ENCODE measurements at places on chromosomes 6 and 20. TPM values are rescaled to one million over a fixed set of nuclear protein-coding genes. Genes with fewer than 3 reads are reported as not detected.

DNA sequence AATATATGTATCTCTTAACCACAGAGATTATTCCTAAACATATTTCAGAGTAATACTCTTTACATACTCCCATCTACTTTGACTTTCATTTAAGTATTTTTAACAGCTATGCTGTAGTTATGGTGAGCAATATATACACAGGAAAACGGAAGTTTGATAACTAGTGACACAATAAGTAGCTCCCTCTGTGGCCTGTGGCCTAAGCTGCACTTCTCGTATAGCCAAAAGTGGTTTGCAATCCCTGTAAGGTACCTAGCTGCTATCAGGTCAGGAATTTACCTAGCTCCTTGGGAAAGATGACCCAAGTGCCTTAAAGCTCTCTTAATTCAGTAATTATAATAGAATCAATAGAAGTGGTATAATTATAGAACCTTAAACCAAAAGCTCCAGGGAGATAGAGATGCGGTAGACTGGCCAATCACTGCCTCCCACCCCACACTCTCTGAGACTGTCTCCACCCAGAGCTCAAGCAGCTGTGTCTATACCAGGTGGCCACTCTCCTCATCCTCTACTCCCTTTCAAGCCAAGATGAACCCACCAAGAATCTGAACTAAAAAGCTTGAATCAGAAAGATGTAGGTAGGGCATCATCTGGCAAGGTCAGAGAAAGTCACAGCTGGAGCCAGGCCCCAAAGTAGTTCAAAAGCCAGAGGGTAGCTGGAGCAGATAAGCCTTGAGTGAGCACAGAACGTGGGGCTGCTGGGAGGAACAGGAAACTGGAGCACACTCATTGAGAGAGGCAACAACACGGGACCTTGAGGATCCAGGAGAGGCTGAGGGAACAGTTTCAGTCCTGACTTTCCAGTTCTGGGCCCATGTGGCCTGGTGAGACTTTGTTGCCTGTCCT lies 84.9 kb upstream of the ASF1A start:
- no peaks in the 10 kb centered on the region for H3K4me1 ChIP-seq
- DNase-seq, result no peak
- no peaks in the 10 kb centered on the region for H3K27me3 ChIP-seq
- no peaks in the 10 kb centered on the region for H3K36me3 ChIP-seq

- DNase-seq, result no peak
- H3K36me3 ChIP-seq, result no peaks in the 10 kb centered on the region
- H3K4me1 ChIP-seq, result no peaks in the 10 kb centered on the region
- H3K4me3 ChIP-seq, result no peak overlapping the region
- no peaks in the 10 kb centered on the region for H3K27me3 ChIP-seq
- H3K27ac ChIP-seq, result no peak overlapping the region
Observed at GRCh38 chr6:19753826-19754225, 83.3 kb upstream of the ID4 start.

DNA sequence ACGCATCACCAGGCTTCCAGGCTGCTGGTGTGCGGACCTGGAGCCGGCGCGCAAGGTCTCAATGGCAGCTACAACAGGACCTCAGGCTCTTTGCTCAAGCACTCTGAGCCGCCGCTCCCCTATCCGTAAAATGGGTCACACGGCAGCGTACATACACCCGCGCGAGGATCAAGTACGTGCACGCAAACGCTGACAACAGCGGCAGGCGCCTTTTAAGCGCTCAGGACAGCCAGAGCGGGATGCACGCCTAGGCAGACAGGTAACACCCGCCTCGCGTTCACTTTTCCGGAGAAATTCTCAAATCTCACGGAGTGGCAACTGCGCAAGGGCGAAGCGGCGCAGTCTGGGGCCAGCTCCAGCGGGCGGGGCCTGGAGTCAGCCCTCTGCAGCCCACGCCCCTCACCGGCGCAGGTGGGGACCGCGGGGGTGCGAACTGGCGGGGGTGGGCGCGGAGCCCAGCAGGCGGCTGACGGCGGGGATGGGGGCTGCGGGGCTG lies 535 bp downstream of the EXOC2 start:
- no peaks in the 10 kb centered on the region for H3K27me3 ChIP-seq
- H3K36me3 ChIP-seq, result no peaks in the 10 kb centered on the region
- peak overlapping the region; percentile 84 for H3K27ac ChIP-seq
- H3K4me3 ChIP-seq, result peak overlapping the region; percentile 85
- no peaks in the 10 kb centered on the region for H3K4me1 ChIP-seq

DNA sequence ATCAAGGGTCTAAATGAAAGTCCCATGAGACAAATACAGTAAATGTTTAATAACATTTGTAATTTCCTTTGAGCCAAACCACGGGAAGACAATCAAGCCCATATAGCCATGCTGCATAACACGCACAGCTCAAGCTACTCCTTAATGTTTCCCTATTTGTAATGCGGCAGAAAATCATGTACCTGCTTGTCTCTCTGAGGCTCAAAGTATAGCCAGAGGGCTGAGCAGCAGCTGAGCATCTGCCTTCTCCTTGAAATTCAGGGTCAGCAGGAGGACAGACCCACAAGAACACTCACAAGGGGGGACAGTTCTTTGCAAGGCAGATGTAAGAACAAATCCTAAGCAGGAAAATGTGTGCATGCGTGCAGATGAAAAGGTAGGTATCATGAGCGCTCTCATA lies 45.8 kb upstream of the JARID2 start:
- no peaks in the 10 kb centered on the region for H3K27me3 ChIP-seq
- DNase-seq, result no peak
- no peaks in the 10 kb centered on the region for H3K4me1 ChIP-seq
- no peaks in the 10 kb centered on the region for H3K36me3 ChIP-seq
- H3K27ac ChIP-seq, result no peak overlapping the region

GRCh38 chr6:52390361-52390727 lies 28.4 kb downstream of the PAQR8 start:
- no peaks in the 10 kb centered on the region for H3K36me3 ChIP-seq
- DNase-seq, result peak; percentile 49
- H3K27ac ChIP-seq, result peak overlapping the region; percentile 81
- H3K4me3 ChIP-seq, result no peak overlapping the region

DNA sequence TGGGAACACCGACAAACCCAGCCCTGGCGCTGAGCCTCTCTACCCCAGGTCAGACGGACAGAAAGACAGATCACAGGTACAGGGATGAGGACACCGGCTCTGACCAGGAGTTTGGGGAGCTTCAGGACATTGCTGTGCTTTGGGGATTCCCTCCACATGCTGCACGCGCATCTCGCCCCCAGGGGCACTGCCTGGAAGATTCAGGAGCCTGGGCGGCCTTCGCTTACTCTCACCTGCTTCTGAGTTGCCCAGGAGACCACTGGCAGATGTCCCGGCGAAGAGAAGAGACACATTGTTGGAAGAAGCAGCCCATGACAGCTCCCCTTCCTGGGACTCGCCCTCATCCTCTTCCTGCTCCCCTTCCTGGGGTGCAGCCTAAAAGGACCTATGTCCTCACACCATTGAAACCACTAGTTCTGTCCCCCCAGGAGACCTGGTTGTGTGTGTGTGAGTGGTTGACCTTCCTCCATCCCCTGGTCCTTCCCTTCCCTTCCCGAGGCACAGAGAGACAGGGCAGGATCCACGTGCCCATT lies 15.3 kb downstream of the VEGFA start:
- H3K4me1 ChIP-seq, result no peaks in the 10 kb centered on the region
- H3K36me3 ChIP-seq, result no peaks in the 10 kb centered on the region
- H3K4me3 ChIP-seq, result no peak overlapping the region
- DNase-seq, result no peak

GRCh38 chr6:51613558-51613957 lies 473.9 kb downstream of the PKHD1 start:
- H3K36me3 ChIP-seq, result no peaks in the 10 kb centered on the region
- no peak overlapping the region for H3K27ac ChIP-seq
- DNase-seq, result no peak
- H3K4me3 ChIP-seq, result no peak overlapping the region

- no peak overlapping the region for H3K27ac ChIP-seq
- H3K4me1 ChIP-seq, result no peaks in the 10 kb centered on the region
- no peak overlapping the region for H3K4me3 ChIP-seq
- DNase-seq, result peak; percentile 50
Observed at GRCh38 chr20:45993197-45993951, 15.3 kb upstream of the MMP9 start.

DNA sequence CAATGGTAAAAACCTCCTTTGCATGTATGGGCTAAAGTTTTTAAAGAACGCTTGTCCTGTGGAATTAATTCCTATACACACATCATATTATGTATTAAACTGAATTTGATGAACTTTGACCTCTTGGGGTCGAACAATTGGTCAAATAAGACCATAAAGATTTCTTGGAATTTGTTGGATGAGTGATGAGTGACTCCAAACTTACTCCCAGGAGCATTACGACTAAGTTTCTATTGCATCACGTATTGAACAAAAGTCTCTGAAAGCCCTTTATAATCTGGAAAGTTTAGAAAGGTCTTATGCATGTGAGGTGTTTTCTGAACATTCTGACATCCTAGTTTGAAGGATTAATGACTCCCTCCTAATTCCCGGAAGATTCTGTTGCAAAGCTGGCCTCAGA lies 126.9 kb upstream of the BMP5 start:
- no peak overlapping the region for H3K4me3 ChIP-seq
- no peaks in the 10 kb centered on the region for H3K4me1 ChIP-seq
- no peak overlapping the region for H3K27ac ChIP-seq
- H3K36me3 ChIP-seq, result no peaks in the 10 kb centered on the region
- H3K27me3 ChIP-seq, result no peaks in the 10 kb centered on the region
- no peak for DNase-seq

DNA sequence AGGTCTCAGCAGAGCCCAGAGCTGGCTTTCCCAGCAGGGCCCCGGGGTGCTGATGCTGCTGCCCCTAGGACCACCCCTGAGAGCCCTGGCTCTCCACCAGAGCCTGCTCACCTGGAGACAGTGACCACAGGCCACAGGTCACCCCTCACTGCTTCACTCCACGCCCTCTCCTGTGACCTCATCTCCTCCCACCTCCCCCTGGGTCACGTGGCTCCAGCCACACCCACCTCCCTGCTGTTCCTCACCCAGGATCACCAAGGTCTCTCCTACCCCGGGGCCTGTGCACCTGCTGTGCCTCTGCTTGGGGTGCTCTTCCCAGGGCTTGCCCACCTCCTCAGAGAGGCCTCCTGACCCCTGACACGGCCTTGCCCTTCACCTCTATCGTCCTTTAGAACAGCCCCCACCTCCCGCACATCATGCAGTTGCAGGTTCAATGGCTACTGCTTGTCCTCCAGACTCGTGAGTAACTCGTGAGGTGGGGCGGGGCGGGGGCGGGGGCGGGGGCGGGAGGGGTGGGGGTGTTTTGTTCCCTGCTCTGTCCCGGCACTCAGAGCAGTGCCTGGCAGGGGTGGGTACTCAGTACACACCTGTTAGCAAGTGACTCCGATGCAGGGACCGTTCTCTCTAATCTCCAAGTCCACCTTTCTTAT lies 468.0 kb downstream of the PREX1 start:
- H3K4me1 ChIP-seq, result no peaks in the 10 kb centered on the region
- no peaks in the 10 kb centered on the region for H3K36me3 ChIP-seq
- H3K27me3 ChIP-seq, result no peaks in the 10 kb centered on the region
- no peak overlapping the region for H3K27ac ChIP-seq
- no peak overlapping the region for H3K4me3 ChIP-seq

DNA sequence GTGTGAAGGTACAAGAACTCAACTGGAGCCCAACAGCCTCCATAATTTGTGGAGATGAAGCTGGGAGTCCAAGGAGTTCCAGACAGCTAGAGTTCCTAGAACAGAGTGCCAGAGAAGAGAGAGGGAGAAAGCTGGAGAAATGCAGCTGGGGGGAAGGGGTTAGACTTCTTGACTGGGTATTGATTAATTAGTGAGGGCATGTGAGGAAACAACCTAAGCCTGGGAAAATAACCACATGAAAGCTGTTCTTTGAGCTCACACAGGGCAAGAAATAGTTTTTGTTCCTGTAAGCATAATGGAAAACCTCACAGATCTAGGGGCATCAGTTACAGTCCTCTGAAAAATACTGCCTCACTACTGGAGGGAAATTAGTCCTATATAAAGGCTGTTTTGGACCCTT lies 230.5 kb upstream of the FKBP1C start:
- DNase-seq, result no peak
- H3K27me3 ChIP-seq, result no peaks in the 10 kb centered on the region
- no peak overlapping the region for H3K4me3 ChIP-seq

- DNase-seq, result no peak
- no peaks in the 10 kb centered on the region for H3K27me3 ChIP-seq
- H3K36me3 ChIP-seq, result no peaks in the 10 kb centered on the region
- H3K27ac ChIP-seq, result no peak overlapping the region
- no peak overlapping the region for H3K4me3 ChIP-seq
Observed at GRCh38 chr6:22929311-22929985, 360.1 kb downstream of the HDGFL1 start.

DNA sequence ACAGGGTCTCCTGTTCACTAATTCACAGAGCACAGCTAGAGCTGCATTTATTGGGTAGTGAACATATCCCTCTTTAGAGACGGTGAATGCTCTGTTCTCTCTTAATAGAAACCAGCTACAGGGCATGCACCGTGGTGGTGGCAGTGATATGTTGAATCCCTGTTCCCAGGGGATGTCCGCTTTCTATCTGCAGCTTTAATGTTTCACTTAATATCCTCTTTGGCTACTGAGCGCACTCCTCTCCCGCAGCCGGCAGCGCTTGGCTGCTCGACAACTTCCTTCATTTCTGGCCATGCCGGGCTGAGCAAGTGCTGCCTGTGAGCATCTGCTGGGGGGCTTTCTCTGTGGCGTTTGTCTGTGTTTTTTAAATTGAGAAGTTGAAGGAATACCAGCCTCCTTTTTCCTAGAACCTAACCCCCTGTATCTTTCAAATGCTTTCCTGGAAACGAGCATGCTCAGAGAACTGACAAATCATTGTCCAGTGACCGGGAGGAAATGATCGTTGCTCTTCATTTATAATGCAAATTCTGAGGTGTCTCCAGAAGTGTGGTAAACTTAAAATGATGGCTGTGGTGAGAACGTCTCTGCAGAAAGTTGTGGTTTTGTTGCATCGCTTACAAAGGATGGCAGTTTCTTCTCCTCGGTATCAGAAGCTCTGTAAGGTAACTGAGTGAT lies 297.9 kb downstream of the UTRN start:
- peak; percentile 64 for DNase-seq
- H3K4me3 ChIP-seq, result peak overlapping the region; percentile 26
- H3K27ac ChIP-seq, result no peak overlapping the region

- no peaks in the 10 kb centered on the region for H3K4me1 ChIP-seq
- no peak overlapping the region for H3K27ac ChIP-seq
- no peak overlapping the region for H3K4me3 ChIP-seq
- DNase-seq, result no peak
Observed at GRCh38 chr6:91476000-91476399, 889.1 kb upstream of the MAP3K7 start.

- H3K4me3 ChIP-seq, result no peak overlapping the region
- H3K36me3 ChIP-seq, result no peaks in the 10 kb centered on the region
- H3K27me3 ChIP-seq, result no peaks in the 10 kb centered on the region
- no peak for DNase-seq
- H3K27ac ChIP-seq, result no peak overlapping the region
- H3K4me1 ChIP-seq, result no peaks in the 10 kb centered on the region
Observed at GRCh38 chr20:4366076-4366475, 350.7 kb upstream of the RNF24 start.

Gene EYA4
- total RNA-seq, result not detected

Gene C6orf141
- not detected for total RNA-seq

Gene GHRH
- not detected for total RNA-seq

Gene SLC25A27
- 57.8 TPM for total RNA-seq
